ENCODE measurements at places on chromosomes 5 and 9.

DNA sequence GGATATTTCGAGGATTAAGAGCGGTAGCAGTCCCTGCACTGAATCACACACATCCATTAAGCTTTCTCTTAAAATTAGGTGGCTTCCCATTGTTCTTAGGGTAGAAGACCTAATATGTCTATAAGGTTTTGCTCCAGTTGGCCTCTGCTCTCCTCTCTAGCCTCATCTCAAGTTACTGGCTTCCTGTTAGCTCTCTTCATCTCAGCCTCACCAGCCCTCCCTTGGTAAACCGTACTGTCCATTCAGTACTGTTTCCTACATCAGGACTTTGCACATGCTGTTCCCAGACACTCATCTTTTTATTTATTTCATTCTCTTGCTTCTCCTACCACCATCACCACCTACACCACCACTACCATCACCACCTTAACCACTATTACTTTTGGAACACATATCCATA is 428.6 kb downstream of the PDE4D start:
- no peak for DNase-seq

DNA sequence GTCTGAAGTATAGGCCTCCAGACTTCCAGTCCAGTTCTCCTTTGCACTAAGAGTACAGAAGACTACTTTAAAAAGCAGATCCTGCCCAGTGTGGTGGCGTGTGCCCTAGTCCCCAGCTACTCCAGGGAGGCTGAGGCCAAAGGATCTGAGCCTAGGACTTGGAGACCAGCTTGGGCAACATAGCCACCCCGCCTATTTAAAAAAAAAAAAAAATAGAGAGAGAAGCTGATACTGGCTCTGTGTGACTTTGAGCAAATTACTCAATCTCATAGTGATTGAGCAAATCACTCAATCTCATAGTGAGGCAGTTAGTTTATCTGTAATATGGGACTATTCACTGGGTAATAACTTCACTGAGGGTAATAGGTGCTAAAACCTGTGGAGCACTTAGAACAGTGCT is 43.6 kb upstream of the KDM4C start:
- no peak for DNase-seq

- no peak for DNase-seq
Observed at GRCh38 chr5:160660132-160660531, 191.9 kb downstream of the ATP10B start.

- no peak for DNase-seq
Observed at GRCh38 chr9:112285056-112285455, 48.4 kb downstream of the PTBP3 start.

DNA sequence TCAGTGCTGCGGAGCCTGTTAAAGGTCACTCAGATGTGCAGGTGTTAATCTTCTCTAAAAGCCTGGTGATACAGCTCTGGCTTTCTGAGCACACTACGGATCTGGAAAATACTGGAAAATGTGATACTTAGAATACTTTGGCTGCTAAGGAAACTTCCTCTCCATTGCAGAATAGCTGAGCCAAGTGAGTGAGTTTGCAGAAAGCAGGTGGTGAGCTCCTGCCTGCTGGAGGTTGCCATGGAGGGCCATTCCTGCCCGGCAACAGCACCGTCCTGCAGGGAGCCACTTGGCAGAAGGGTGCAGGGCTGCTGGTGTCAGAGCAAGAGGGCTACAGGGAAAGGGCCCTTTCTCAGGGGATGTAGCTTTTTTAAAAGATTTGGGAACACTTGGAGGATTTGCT is 40.7 kb downstream of the SECISBP2 start:
- no peak for DNase-seq

GRCh38 chr9:129402371-129402739 is 218.5 kb downstream of the C9orf50 start:
- DNase-seq, result no peak

DNA sequence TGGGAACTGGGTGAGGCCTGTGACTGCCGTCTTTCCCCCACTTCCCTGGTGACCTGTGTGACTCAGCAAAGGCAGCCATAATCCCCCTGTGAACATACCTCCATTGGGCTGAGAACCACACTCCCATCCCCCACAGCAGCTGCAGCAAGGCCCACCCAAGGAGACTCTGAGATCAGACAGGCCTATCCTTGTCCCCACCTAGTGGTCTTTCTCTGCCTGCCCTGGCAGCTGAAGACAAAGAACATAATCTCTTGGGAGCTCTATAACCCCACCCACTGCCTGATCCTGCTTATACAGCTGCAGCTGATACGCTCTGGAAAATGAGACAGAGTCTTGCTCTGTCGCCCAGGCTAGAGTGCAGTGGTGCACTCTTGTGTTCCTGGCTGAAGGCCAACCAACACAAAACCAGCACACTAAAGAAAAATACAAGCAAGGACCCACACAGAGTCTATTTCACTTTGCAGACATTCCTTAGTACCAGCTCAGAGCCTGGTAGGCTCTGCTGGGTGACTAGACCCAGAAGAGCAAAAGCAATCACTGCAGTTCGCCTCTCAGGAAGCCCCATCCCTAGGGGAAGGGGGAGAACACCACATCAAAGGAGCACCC is 106.7 kb downstream of the MCTP1 start:
- DNase-seq, result no peak

- DNase-seq, result no peak
Observed at GRCh38 chr5:74281166-74281565, 359.4 kb downstream of the ENC1 start.

- DNase-seq, result no peak
Observed at GRCh38 chr9:78788101-78788500, 491.2 kb downstream of the PSAT1 start.

- DNase-seq, result no peak
Observed at GRCh38 chr5:446066-446882, 3.3 kb downstream of the EXOC3 start.

- DNase-seq, result no peak
Observed at GRCh38 chr9:4066120-4066519, 233.7 kb downstream of the GLIS3 start.

- no peak for DNase-seq
Observed at GRCh38 chr9:95696701-95697100, 178.8 kb upstream of the ERCC6L2 start.

GRCh38 chr9:116064970-116065369 is 88.6 kb upstream of the PAPPA start:
- DNase-seq, result no peak

DNA sequence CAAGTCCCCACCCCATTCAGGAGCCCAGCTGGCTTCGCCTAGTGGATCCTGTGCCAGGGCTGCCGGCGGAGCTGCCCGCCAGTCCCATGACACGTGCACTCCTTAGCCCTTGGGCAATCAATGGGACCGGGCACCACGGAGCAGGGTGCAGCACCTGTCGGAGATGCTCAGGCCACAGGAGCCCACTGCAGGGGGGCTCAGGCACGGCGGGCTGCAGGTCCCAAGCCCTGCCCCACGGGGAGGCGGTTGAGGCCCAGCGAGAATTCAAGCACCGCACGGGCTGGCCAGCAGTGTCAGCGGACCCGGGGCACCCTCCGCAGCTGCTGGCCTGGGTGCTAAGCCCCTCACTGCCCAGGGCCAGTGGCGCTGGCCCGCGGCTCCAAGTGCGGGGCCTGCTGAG is 969.7 kb upstream of the CDH10 start:
- DNase-seq, result no peak

- no peak for DNase-seq
Observed at GRCh38 chr5:40399349-40399748, 280.4 kb upstream of the PTGER4 start.

DNA sequence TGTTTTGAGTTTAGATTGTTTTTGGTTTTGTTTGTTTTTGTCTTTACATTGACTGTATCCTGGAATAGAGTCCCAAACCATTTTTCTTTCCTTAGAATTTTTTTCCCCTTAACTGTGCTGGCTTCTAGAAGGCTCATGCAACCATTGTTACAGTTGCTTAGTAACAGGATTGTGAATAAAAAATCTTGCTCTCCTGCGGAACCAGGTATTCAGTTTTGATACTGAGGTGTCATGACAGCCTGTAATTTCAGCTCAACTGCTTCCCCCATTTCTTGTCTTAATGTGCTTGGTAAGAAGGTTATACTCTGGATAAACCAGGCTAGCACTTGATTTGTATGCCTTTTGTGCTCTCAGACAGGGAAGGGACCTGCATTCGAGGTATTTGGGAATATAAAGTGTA is 42.1 kb downstream of the FOCAD start:
- no peak for DNase-seq

- no peak for DNase-seq
Observed at GRCh38 chr9:131181091-131181681, 55.8 kb downstream of the NUP214 start.
